ENCODE measurements at places on chromosomes 6 and 20.

- no peak for DNase-seq
Observed at GRCh38 chr6:152416652-152417051, 220.5 kb downstream of the SYNE1 start.

- DNase-seq, result no peak
Observed at GRCh38 chr6:137968455-137968804, 101.4 kb downstream of the TNFAIP3 start.

GRCh38 chr20:50067018-50067417 is 45.9 kb downstream of the UBE2V1 start:
- no peak for DNase-seq

GRCh38 chr20:14576196-14576877 is 238.9 kb upstream of the FLRT3 start:
- no peak for DNase-seq

- DNase-seq, result no peak
Observed at GRCh38 chr6:125232466-125232865, 69.3 kb downstream of the HDDC2 start.

DNA sequence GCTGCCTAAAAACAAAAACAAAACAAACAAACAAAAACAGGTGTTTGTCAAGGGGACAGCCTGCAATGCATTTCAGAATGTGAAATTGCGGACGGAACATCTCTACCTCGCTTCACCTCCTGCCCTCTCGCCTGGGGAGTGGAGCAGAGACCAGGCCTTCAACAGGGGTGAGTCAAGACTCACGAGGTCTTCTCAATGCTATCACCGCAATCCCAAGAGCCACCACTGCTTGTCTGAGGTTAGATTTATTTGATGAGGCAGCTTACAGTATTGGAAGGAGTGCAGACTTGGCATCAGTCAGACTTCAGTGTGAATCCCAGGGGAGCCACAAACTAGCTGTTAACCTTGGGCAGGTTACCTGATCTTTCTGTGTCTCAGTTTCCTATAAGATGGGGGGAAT is 7.7 kb downstream of the GABRR1 start:
- DNase-seq, result no peak

DNA sequence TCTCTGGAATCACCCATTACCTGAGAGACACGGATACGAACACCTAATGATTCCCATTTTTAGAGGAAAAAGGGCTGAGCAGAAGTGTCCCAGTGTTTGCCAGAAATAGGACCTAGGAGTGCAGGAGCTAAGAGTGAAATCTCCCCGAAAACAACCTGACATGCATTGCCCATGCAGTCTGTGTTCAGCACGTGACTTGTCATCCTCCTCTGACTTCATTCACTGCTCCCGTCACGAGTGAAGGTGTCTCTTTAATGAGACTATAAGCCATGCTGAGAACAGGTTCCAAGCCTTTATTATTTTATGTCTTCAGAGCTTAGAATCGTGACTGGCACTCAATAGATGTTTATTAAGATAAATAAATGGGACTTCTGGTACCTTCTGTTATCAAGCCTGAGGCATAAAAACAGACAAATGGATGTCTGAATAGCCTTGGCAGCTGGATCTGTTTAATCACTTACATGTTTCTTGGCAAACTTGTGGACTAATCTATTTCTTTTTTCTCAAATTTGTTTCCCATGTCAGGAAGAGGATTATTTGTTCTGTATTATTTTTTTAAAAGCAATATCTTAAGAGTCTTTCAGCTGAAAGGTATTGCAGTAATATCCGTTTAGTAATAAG is 3.7 kb upstream of the MLIP start:
- DNase-seq, result no peak

GRCh38 chr6:14086701-14087100 is 30.9 kb upstream of the CD83 start:
- no peak for DNase-seq

DNA sequence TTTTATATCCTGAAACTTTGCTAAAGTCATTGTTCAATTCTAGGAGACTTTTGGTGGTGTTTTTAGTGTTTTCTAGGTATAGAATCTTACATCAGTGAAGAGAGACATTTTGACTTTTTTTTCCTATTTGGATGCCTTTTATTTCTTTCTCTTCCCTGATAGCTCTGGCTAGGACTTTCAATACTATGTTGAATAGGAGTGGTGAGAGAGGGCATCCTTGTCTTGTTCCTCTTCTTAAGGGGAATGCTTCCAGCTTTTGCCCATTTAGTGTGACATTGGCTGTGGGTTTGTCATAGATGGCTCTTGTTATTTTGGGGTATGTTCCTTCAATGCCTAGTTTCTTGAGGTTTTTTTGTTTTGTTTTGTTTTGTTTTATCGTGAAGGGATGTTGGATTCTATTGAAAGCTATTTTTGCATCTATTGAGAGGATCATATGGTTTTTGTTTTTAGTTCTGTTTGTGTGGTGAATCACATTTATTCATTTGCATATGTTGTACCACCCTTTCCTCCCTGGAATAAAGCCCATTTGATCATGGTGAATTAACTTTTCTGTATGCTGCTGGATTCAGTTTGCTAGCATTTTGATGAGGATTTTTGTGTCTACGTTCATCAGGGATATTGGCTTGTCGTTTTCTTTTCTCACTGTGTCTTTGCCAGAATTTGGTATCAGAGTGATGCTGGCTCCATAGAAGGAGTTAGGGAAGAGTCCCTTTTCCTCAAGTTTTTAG is 540.1 kb upstream of the FLRT3 start:
- DNase-seq, result no peak

- DNase-seq, result no peak
Observed at GRCh38 chr20:15162079-15162647, 824.8 kb upstream of the FLRT3 start.

DNA sequence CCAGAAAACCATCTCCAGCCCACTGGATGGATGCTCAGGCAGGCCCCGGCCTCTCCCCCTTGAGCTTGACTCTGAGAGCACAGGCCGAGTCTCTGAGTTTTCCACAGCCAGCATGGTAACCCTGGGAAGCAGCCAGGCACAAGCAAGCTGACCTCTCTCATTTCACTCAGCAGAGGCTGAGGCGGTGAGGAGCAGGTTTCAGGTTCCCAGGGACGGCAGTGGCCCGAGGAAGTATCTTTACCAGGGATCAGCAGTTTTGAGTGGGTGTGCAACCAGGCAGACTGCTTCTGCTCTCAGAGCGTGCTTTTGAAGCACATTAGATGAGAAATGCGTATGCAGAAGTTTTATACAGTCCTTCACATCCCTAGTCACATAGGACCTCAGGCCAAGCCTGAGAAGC is 12.6 kb downstream of the HCK start:
- no peak for DNase-seq

DNA sequence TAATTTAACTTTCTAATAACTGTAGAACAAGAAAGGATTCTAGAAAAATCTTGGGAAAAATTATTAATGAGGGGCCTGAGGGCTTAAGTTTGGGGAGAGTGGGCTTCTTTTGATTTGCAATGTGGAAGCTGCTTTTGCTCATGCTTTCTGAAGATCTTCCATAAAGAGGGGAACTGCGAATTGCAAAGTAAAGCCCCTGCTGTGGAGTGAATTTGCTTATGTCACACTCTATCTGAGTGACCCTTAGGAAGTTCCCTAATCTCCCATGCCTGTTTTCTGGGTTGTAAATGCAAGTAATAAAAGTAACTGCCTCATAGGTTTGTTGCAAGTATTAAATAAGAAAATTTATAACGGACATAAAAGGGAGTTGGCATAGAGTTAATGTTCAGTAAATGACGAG is 301.2 kb downstream of the PLCB1 start:
- no peak for DNase-seq

GRCh38 chr6:71584712-71585436 is 296.3 kb downstream of the OGFRL1 start:
- no peak for DNase-seq

DNA sequence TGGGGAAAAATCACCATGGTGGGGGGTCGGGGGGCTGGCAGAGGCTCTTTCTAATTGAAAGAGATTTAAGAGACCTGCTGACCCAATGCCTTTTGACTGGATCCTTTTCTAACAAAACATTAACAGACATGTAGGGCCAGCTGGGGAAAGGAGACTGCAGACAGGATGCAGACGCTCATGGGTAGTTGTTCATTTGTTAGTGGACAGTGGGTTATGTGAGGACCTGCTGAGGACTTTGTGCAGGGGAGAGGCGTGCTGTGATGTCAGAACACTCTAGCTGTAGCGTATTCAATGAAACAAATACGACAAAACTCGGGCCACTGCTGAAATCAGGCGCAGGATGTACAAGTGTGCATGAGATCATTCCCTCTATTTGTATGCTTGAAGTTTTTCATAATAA is 1.2 kb downstream of the IP6K3 start:
- no peak for DNase-seq

DNA sequence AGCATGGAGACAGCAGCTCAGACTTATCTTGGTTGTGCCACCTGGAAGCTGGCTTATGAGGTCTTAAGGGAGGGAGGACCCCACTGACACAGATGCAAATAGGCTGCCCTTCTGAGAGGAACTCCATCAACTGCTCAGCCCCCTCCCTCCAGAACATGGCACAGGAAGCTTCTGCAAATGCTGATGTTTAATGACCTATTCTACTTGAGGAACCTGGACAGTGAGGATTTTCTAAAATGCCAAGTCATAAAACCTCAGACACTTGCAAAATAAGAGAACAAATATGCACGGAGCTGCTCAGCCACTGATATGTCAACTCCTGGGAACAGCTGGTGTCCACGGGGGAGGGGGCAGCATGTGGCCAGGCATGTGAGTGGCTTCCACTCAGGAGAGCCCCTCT is 3.5 kb downstream of the CST9 start:
- DNase-seq, result no peak

- DNase-seq, result no peak
Observed at GRCh38 chr20:20744170-20744725, 31.8 kb upstream of the RALGAPA2 start.

DNA sequence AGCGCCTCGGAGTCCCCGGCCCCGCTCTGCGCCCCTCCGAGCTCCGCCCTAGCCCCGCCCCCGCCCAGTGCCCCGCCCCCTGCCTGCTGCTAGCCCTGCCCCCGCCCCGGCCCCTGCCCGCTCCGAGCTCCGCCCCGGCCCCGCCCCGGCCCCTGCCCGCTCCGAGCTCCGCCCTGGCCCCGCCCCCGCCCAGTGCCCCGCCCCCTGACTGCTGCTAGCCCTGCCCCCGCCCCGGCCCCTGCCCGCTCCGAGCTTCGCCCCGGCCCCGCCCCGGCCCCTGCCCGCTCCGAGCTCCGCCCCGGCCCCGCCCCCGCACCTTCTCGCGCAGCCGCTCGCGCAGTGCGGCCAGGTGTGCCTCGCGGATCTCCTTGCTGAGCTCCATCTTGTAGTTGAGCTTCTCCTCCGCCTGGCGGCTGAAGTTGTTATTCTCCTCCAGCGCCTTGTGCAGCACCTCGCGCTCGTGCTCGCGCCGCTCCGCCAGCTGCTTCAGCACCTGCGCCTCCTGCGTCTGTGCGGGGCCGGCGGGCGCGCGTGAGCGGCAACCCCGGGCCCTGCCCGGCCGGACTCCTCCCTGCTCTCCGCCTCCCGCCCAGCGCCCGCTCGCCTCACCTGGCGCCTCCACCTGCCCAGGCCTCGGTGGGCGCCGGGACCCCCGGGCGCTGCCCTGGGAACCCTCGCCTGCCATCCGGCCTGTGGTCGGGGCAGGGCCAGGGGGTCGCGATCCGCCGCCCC is 11.3 kb downstream of the STMN3 start:
- DNase-seq, result peak; percentile 97

DNA sequence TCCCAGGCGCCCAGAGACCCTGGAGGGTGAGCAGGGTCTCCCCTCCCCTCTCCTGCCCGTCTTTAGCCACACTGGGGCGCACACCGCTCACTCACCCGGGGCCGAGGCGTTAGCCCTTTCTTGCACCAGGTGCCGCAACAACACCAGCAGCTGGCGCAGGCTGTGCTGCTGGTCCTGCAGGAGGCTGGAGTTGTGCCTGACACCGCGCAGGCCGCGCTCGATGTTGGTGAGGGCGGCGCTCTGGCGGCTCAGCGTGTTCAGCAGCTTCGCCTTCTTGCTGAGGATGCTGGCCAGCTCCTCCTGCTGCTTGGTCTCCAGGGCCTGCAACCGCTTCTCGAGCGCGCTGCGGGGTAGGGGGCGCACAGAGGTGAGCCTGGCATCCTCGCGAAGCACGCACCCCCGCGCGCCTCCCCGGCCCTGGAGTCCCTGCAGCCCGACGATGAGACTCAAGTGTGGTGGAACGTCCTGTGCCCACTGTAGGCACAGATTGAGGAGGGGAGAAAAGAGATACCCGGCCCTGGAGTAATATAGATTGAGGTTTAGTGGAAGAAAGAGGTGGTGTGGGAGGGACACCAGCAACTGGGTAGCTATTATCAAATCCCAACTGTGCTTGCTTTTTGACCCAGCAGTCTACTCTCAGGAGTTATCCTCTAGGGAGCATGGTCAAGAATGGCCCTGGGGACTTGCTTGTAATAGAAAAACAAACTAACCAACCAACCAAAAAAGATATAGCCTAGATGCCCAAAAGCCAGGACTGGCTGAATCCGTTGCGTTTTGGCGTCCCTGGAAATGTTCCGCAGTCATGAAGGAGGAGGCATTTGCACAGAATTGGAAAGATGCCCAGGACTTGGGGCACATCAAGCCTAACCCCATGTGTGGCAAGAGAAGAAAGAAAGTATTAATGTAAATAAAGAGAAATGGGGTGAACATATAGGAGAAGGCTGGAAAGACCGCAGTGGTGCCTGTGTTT is 30.9 kb downstream of the ANGPT4 start:
- peak; percentile 11 for DNase-seq

- DNase-seq, result no peak
Observed at GRCh38 chr6:156593127-156593526, 184.1 kb upstream of the ARID1B start.

DNA sequence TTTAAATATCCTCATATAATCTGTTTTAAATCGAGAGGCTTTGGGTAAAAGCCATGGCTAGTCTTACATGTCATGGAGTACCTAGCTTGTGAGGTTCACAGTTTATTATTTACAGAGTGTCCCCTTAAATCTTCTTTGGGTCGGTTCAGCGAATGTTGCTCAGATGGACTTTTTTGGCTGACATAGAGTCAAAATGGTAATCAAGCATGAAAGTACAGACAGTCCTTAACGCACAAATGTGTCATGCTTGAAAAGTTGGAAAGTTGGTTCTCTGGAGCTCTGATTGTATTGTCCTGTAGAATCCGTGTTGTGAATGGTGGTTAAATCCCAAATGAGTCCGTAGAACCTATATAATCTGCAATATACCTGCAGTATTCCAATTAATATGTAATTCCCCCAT is 22.0 kb downstream of the PTPN1 start:
- no peak for DNase-seq

- DNase-seq, result no peak
Observed at GRCh38 chr6:149529650-149530049, 16.2 kb downstream of the PPIL4 start.

DNA sequence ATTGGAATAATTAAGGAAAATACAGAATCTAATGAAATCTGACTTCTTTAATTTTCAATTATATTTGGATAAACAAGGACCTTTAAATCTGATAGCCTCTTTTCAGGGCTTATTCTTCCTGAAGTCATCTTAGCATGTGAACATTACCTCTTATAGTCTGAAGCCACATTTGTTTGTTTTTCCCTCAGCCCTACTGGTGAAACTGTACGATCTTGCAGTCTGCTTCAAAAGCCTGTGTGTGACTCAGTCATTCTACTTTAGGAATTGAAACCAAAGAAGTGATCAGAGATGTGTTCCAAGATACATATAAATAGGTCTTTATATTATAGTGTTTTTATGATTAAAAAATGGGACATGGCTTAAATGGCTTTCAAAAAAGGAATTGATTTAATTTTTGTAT is 67.5 kb downstream of the MACROD2 start:
- DNase-seq, result no peak

GRCh38 chr6:20148433-20148832 is 63.8 kb downstream of the MBOAT1 start:
- no peak for DNase-seq
